ENCODE measurements at places on chromosomes 5 and 9.
A peak's percentile ranks its signal among the peaks of the same experiment; 100 is the strongest.

DNA sequence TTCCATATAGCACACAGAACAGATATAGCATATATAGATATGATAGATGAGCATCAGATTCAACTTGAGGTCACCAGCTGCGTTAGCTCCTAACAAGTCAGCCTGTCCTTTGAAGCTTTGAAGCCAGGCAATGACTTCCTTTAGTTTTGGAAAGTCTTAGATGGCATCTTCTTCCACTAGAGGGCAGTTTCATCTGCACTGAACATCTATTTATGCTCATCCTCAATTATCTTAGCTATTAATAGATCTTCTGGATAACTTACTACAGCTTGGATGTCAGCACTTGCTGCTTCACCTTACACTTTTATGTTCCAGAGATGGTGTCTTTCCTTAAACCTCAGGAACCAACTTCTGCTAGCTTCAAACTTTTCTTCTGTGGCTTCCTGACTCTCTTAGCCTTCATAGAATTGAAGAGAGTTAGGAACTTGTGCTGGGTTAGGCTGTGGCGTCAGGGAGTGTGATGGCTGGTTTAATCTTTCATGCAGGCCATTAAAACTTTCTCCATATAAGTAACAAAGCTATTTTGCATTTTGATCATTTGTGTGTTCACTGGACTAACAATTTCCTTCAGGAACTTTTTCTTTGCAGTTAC, 1401.4 kb downstream of the EFNA5 start:
- DNase-seq: no peak

GRCh38 chr9:119802621-119803020, 433.4 kb upstream of the BRINP1 start:
- DNase-seq: peak; percentile 13

GRCh38 chr9:72128526-72128925, 20.7 kb upstream of the GDA start:
- DNase-seq: no peak

GRCh38 chr5:108548684-108549596, 167.0 kb upstream of the FBXL17 start:
- DNase-seq: no peak

DNA sequence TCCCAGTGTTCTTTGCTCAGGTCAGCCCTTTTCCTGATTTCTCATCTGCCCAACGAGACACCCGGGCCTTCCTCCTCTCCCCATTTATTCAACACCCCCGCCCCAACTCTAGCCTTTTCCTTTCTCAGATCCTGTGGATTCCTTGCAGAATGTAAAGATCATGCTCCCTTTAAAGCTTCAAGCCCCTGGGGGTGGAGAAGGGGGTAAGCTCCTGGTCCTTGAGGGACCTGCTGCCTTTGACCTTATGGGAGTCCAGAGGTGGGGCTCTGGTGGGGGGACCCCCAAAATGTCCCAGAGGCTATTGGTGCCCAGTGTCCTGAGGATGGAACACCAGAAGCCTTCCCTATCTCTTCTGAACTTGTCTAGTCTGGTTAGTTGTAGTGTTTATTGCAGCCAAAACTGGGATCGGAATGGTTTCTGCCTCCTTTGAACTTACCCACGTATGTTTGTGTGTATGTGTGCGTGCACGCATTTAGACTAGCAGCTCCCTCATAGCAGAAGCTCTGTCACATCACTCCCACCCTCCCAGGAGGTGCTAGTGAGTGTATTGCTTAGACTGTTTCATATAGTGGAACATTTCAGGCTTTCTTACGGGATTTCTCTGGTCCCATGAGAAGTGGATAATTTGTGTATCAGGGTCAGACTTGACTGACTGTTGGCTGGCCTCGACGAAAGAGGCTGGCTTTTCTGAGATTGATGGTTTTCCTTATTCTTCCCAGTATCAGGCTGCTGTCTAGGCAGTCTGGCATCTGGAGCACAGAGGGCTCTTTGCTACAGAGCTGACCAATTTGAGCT, 1.1 kb downstream of the GALNT10 start:
- DNase-seq: no peak

GRCh38 chr9:109906766-109907382, 126.9 kb downstream of the PALM2AKAP2 start:
- no peak for DNase-seq

GRCh38 chr5:177300951-177301350, 2.6 kb downstream of the RAB24 start:
- DNase-seq: no peak
